ENCODE measurements at places on chromosomes 16 and 17.

- no peak for DNase-seq
Measured at GRCh38 chr16:68345351-68345810, 34.6 kb downstream of the PRMT7 start.

DNA sequence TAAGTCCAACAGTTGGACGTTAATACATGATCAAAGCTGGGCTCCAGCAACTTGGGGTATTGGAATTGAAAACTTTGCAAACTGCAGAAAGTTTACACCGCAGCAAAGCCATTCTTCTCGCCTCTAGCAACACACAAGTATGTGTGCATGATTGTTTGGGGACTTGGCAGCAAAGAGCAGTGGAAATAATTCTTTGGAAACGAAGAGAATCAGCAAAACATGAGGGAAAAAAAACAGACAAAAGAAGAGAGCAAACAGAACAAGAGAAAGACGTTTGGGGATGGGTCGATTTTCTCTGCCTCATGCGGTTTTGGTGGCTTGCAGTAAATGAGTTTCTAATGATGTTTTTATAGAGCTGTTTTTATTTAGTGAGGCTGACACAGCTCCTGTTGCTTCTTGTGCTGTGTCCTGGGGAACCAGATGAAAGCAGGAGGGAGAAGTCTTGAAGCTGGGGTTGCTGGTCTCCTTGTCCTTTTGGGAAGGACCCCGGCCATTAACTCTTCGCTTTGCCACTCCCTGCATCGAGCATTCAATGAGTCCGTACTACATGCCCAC lies 502.9 kb downstream of the GRIN2A start:
- no peak for DNase-seq

DNA sequence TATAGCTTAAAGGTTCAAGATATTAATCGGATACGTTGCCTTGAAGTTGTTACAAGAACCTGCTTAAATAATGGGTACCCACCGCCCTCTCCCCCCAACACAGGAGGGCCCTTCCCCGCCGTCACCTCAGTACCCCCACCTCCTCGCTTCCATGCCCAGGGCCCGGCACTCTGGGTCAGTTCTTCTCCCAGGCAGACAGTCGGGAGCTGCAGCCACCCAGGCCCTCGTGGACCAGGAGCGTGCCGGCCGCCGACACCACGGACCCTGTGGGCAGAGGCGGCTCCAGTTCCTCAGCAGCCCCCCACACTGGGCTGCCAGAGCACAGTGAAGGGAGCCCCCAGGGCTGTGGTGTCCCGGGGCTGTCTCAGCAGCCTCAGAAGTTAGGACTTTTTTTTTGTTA lies 80.9 kb upstream of the ZNF750 start:
- no peak for DNase-seq

DNA sequence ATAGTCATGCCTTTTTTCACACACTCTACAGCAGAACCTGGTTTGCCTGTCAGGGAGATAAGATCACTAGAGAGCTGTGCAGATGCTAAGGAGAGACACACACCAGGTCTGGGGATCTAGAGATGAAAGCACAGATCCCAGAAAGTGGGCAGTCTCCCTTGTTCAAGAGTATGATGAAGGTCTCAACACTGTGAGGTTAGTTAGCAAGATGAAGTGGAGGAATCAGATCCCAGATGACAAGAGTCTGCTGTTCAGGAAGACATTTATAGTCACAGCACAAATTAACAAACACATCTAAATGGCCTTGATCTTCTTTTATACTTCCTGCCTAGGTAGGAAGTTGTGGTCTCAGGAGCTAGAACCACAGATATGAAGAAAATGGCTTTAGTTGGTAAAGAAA lies 23.4 kb upstream of the SKAP1 start:
- no peak for DNase-seq

GRCh38 chr17:35074711-35075707 lies 11.5 kb upstream of the RFFL start:
- DNase-seq: no peak

GRCh38 chr16:29898804-29899515 lies 390 bp downstream of the SEZ6L2 start:
- peak; percentile 83 for DNase-seq

DNA sequence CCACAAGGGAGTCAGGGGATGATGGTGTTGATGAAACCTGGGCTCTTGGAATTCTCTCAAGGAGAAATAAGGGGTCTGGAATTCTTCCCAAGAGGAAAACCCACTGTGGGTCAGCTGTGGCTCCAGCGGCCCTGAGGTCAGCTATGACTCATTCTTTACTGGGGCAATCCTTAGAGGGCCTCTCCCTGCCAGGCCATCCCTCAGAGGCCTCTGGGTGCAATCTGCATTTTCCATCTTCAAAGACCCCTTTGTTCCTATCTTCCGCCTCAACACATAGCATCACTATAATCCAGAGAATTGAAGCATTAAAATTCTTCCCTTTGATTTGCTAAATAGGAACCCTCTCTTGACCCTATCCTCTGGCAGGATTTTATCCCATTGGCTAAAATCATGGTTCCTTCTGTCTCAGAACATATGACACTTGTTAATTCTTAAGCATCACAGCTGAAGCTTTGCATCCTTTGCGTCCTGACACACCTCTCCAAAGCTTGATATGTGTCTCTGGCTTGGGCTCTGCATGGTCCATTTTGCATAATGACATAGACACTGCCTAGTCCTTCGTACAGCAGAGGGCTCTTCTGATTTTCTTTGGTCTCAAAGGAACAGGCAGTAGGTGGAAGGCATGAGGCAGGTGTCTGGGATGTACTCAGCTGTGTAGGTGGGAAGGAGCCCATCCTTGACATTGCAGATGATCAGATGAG lies 4.4 kb upstream of the KRT37 start:
- DNase-seq: no peak

- peak; percentile 30 for DNase-seq
Measured at GRCh38 chr17:1162116-1162855, 17.5 kb downstream of the ABR start.

DNA sequence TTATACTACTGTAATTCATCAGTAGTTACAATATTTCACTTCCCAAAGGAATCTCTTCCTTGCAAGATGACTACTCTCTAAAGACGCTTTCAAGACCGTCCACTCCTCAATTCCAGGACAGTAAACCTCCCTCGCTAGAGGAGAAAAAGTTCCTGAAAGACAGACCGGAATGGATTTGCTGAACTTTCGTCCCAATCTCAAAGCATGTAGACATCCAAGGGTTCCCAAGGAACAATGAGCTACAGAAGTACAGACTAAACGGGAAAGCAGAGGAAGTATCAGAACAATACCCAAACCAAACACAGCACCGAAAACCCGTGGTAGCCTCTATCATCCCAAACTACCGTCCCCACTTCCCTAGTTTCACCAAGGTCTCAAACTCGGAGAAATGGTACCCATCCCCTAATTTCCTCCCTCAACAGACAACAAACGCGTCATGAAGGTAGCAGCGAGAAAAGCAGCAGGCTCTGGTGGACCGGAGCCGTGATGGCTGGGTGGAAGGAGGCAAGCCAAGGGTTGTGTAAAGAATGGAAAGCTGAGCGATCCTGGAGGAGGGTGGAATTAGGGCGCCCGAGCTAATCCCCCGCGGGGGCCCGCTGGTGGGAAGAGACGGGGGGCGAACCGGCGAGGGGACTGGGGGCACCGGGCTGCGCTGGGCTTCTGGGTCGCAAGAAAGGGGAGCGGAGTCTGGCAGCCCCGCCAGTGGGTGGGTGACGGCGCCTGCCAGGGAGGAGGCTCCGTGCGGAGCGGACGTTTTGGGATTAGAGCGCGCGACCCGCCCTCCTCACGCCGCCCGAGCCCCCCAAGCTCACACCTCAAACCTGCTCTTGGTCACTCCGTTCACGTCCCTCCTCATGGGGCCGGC lies 647 bp downstream of the FBXL20 start:
- DNase-seq: no peak

- DNase-seq: no peak
Measured at GRCh38 chr17:57674894-57675293, 70.2 kb downstream of the CCDC182 start.

DNA sequence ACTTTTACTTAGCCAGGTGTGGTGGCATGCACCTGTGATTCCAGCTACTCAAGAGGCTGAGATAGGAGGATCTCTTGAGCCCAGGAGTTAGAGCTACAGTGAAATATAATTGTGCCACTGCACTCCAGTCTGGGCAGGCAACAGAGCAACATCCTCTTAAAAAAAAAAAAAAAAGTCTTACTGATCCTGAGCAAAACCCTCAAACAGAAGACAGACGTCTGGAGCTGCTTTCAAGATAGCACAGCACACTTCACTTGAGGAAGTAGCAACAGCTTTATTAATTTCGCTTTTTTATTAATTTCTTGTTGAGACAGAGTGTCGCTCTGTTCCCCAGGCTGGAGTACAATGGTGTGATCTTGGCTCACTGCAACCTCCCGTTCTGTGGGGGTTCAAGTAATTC lies 10.2 kb upstream of the GGA2 start:
- DNase-seq: no peak

- no peak for DNase-seq
Measured at GRCh38 chr16:79750311-79750710, 149.8 kb upstream of the MAF start.

DNA sequence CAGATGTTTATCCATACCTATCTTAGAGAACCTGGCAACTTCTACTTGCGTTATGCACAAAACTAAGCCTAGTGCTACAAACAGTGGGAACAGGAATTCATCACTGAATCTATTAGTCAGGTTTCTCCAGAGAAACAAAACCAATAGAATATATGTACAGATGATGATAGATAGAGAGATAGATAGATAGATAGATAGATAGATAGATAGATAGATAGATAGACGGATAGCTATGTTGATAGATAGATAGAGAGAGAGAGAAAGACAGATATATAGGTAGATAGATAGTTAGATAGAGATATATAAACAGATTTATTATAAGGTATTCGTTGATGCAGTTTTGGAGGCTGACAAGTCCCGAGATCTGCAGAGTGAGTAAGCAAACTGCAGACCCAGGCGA lies 495.6 kb downstream of the TMEM114 start:
- no peak for DNase-seq

DNA sequence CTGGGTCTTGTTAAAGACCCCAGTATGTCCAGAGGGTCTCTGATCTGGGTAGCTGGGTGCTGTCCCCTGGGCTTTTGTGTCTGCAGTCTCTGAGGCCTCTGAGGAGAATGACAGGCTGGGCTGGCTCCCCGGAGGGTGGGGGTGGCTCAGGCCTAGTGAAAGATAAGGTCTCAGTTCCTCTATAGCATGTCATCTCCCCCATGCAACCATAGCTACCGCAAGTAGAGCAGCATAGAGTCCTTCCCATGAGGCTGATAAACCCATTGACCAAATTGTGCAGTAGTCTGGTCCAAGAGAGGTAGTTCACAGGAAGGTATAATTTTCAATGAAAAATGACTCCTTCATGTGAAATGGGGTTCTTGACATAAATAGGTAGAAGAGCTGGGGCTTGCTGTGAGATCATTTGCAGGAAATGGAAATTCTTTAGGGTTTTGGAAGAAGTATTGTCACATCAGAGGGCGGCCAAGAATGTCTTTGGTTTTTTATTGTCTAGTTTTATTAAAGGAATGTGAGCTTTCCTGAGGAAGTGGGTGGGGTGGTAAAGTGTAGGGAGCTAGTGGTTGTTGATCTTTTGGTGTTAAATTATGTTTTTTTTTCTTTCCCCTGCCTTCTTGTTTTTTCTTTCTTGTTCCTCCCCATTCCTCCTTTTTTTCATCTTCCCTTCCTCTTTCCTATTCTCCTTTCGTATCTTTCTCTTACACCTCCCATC lies 21.0 kb downstream of the SLC7A6OS start:
- DNase-seq: no peak

DNA sequence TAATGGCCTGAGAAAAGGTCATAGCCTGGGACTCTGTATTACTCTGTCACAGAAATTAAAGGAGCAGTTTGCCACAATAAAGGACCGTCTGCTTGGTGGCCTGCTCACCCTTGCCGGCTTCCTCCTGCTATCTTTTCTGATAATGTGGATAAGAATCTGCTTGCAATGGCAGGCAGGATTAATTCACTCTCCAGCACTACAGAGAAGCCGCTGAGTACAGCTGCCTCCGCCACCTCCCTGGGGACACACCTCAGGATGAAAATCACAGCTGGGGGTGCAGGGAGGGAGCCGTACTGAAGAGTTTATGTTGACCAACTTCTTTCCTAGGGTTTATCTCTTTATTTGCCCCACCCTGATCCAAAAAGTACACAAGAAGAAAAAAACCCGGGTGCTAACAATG lies 245.9 kb upstream of the RPL38 start:
- DNase-seq: no peak

DNA sequence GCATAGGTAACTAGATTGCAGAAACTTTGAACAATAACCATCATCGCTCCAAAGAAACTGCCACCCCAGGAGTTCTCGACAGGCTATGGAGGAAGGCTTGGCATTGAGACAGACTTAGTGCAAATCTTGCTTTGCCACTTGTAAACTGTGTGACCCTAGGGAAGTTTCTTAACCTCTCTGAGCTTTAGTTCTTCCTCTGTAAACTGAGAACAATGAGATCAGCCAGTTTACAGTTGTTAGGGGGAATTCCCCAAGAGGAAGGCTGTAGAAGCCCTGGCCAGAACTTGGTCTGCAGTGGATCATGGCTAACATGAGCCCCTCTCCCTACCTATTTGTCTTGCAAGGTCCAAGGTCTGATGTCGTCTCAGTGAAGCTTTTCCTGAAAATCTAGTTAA lies 78.9 kb downstream of the NT5M start:
- no peak for DNase-seq

DNA sequence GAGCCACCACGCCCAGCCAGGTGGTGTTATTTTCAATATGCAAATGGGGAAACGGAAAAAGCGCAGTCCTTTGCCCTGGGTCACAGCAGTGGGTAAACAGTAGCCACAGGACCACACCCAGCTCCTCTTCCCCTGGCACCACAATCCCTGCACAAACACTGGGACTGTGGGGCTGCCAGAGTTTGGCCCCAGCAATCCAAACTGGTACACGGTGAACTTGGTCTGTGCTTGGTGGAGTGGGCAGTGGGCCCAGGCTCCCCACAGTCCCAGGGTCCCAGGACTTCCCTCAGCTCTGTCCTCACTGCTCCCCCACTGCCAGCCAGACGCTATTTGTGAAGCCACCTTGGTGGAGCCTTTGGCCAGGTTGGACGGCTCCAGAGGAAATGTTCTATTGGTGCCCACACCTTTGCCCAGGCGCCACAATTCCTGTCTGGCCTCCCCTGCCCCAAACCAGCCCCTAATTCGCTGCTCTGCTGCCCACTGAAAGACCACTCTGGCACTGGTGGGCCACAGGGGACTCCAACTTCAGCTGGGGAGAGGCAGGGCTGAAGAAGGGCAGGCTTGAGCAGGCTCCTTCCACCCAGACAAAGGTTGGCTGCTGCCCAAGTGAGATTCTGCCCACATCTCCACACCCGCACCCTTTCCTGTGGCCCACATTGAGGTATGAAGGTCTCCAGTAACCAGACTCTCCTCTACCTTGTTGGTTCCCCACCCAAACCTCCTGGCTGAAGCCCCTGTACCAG lies 2.1 kb downstream of the CHAD start:
- no peak for DNase-seq

GRCh38 chr17:41107941-41108450 lies 2.8 kb downstream of the KRTAP4-9 start:
- DNase-seq: no peak

GRCh38 chr17:37605813-37606505 lies 3.3 kb downstream of the SYNRG start:
- DNase-seq: no peak

DNA sequence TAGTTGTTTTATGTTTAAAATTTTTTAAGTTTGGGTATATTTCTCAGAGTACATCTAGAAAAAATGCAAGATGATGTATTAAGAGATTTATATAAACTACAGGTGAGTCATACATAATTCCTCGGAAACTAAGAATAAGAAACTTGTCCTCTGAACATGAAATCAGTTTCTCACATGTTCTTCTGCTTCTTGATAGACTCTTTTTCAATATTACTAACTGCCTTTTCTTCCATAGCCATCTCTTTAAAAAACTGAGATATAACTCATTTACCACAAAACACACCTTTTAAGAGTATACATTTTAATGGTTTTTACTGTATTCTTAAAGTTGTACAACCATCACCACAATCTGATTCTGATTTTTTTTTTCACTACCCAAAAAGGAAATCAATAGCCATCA lies 238.4 kb upstream of the AXIN2 start:
- DNase-seq: no peak

All from NCI-H1092 treated with DMSO at 0.1 percent for 48 hours (cell line).